ENCODE measurements at places on chromosomes 3 and 15. TPM values are rescaled to one million over a fixed set of nuclear protein-coding genes. Genes with fewer than 3 reads are reported as not detected.

- peak; percentile 69 for DNase-seq
Observed at GRCh38 chr15:66123799-66124198, 129.8 kb downstream of the MEGF11 start.

- no peak for DNase-seq
Observed at GRCh38 chr15:68275165-68275746, 2.3 kb upstream of the FEM1B start.

GRCh38 chr3:16825617-16826204 is 59.0 kb upstream of the PLCL2 start:
- DNase-seq: no peak

GRCh38 chr3:12098400-12098799 is 60.3 kb downstream of the TIMP4 start:
- DNase-seq: no peak

GRCh38 chr3:128267541-128267940 is 114.3 kb downstream of the EEFSEC start:
- DNase-seq: no peak

DNA sequence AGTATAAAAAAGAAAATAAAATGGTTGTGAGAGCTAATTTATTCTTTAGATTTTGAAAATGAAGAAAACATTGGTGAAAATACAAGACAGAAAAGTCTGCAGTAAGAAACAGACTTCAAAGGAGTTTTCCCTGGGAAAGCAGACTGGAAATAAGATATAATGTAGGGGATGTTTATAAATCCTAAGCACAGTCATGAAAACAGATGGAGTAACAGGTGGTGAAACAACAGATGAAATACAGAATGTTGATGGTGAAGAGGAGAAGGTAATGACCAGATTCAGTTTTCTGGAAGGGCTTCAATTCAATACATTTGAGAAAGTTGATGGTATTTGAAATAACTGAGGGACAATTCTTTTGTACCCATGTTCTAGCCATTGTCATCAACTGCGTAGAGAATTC is 353.9 kb downstream of the CHL1 start:
- DNase-seq: no peak

Gene CCDC80
- 83.4 TPM for polyA plus RNA-seq

Gene BNC1
- not detected for polyA plus RNA-seq

All from SK-N-SH (cell line).